A549 treated with dexamethasone at 1 μM for 4 hours (cell line): ENCODE measurements at places on chromosomes 3 and 15. TPM values are rescaled to one million over a fixed set of nuclear protein-coding genes. Genes with fewer than 3 reads are reported as not detected.

BCHE gene
- total RNA-seq = 0.69 to 1.3 TPM (median 0.94 TPM) in 5 replicates

DUOXA2 gene
- not detected in 5 replicates for total RNA-seq

GDPGP1 gene
- 3.6 to 4.5 TPM (median 4.1 TPM) in 5 replicates for total RNA-seq

GOLGA8G gene
- total RNA-seq = not detected in 5 replicates

CYP1A1 gene
- total RNA-seq = 1.5 to 2.7 TPM (median 1.6 TPM) in 5 replicates

DPPA2 gene
- 0.06 TPM in 1 of 5 replicates, not detected in the others for total RNA-seq

KIF7 gene
- 2.8 to 5.2 TPM (median 4.0 TPM) in 5 replicates for total RNA-seq

TAGLN3 gene
- not detected in 5 replicates for total RNA-seq

WNT7A gene
- 0.04 to 0.08 TPM (median 0.06 TPM) in 5 replicates for total RNA-seq

UROC1 gene
- not detected in 5 replicates for total RNA-seq

SKOR1 gene
- total RNA-seq = 0.05 to 0.08 TPM (median 0.06 TPM) in 4 of 5 replicates, not detected in the other

ALS2CL gene
- total RNA-seq = 4.0 to 10.0 TPM (median 7.3 TPM) in 5 replicates

TMC3 gene
- not detected in 5 replicates for total RNA-seq

TUSC7 gene
- total RNA-seq = not detected in 5 replicates

STRA6 gene
- 44.2 to 82.1 TPM (median 71.9 TPM) in 5 replicates for total RNA-seq

CD86 gene
- total RNA-seq = 0.12 TPM in 1 of 5 replicates, not detected in the others

TMOD3 gene
- 55.7 to 85.4 TPM (median 71.2 TPM) in 5 replicates for total RNA-seq

TRPC1 gene
- 4.7 to 8.9 TPM (median 8.0 TPM) in 5 replicates for total RNA-seq

ZIC4 gene
- not detected in 5 replicates for total RNA-seq

TMEM212 gene
- not detected in 5 replicates for total RNA-seq

UQCRC1 gene
- total RNA-seq = 150 to 202 TPM (median 156 TPM) in 5 replicates

PEX5L gene
- total RNA-seq = 0.05 TPM in 1 of 5 replicates, not detected in the others

AADACL2 gene
- not detected in 5 replicates for total RNA-seq

PP2D1 gene
- not detected in 5 replicates for total RNA-seq

SNURF gene
- total RNA-seq = 4.2 to 16.4 TPM (median 6.7 TPM) in 5 replicates

ABI3BP gene
- 0.97 to 2.7 TPM (median 1.4 TPM) in 5 replicates for total RNA-seq

STAC gene
- total RNA-seq = 1.7 to 2.3 TPM (median 2.1 TPM) in 5 replicates

GOLGA6A gene
- 0.02 to 0.32 TPM (median 0.19 TPM) in 5 replicates for total RNA-seq

ATP13A5 gene
- not detected in 5 replicates for total RNA-seq

SV2B gene
- total RNA-seq = 0.06 to 0.29 TPM (median 0.13 TPM) in 5 replicates

EBLN2 gene
- total RNA-seq = 0.30 to 0.47 TPM (median 0.41 TPM) in 5 replicates

RETNLB gene
- total RNA-seq = not detected in 5 replicates

MAPKAPK3 gene
- total RNA-seq = 24.9 to 31.4 TPM (median 28.6 TPM) in 5 replicates

UNC13C gene
- not detected in 5 replicates for total RNA-seq

KCNAB1 gene
- total RNA-seq = not detected in 5 replicates

NANOGP8 gene
- total RNA-seq = not detected in 5 replicates

ARPP21 gene
- 0.02 to 0.19 TPM (median 0.03 TPM) in 5 replicates for total RNA-seq

IRAK2 gene
- 11.9 to 14.8 TPM (median 13.0 TPM) in 5 replicates for total RNA-seq

COPG1 gene
- total RNA-seq = 74.9 to 95.8 TPM (median 83.2 TPM) in 5 replicates

VEPH1 gene
- 0.25 to 0.73 TPM (median 0.48 TPM) in 5 replicates for total RNA-seq

SLC22A13 gene
- 0.07 to 0.09 TPM (median 0.08 TPM) in 4 of 5 replicates, not detected in the other for total RNA-seq

SFMBT1 gene
- 9.1 to 12.3 TPM (median 9.8 TPM) in 5 replicates for total RNA-seq

SEMA3G gene
- total RNA-seq = 0.10 to 0.26 TPM (median 0.11 TPM) in 5 replicates
